ENCODE measurements at places on chromosomes 5 and 9. TPM values are rescaled to one million over a fixed set of nuclear protein-coding genes. Genes with fewer than 3 reads are reported as not detected.

The TIFAB gene
- polyA plus RNA-seq = 0.23 TPM

The NCS1 gene
- polyA plus RNA-seq = 25.1 TPM

The C9orf153 gene
- not detected for polyA plus RNA-seq

The TSSK1B gene
- 0.16 TPM for polyA plus RNA-seq

The CDC20B gene
- polyA plus RNA-seq = 0.63 TPM

The FBXL17 gene
- polyA plus RNA-seq = 32.7 TPM

The SPINK13 gene
- polyA plus RNA-seq = 0.40 TPM

The AGXT2 gene
- 60.3 TPM for polyA plus RNA-seq

The PTPDC1 gene
- polyA plus RNA-seq = 13.8 TPM

DNA sequence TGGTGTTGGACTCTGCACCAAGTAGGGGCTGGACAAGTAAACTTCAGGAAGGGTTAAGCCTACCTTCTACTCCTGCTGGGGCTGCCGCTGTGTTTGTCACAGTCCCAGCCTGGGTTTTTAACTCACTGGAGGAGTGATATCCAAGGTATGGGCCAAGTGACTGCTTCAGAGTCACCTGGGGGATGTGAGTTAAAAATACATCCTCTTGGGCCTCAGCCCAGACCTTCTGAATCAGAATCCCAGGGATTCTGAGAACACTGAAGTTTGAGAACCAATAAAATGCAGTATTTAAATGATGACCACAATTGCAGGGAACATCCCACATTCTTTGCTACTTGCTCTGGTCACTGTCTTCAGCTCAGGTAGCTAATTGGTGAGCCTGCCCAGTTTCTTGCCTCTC lies 95.1 kb upstream of the DNAH5 start:
- DNase-seq = no peak

GRCh38 chr5:74199436-74200210 lies 440.9 kb downstream of the ENC1 start:
- DNase-seq = no peak

DNA sequence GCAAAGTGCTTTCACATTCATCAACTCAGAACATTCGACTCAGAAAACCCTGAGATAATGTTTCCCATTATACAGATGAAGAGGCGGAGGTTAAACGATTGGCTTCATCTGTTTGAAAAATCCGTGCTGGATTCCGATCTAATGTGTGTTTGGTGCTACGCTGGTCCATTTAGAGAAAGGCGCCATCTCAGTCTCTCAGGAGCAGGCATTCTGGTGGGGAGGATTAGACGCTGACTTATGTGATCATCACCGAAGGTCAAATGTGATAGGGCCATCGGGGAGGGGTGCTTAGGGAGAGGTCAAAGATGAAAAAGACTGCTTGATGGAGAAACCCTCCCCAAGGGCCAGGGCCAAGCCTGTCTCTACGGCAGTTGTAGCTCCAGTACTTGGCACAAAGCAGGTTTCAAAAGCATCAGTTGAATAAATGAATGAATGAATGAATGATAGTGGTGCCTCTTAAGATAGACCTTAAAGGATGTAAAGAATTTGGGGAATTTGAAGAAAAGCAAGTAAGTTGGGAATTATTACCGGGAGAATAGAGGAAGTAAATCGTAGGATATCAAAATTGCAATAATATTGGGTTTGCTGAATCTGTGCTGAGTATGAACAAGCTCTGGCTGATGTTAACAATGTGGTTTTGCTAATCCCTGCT lies 160.6 kb upstream of the SHB start:
- no peak for DNase-seq

GRCh38 chr9:135914921-135915320 lies 7.6 kb upstream of the CAMSAP1 start:
- no peak for DNase-seq

DNA sequence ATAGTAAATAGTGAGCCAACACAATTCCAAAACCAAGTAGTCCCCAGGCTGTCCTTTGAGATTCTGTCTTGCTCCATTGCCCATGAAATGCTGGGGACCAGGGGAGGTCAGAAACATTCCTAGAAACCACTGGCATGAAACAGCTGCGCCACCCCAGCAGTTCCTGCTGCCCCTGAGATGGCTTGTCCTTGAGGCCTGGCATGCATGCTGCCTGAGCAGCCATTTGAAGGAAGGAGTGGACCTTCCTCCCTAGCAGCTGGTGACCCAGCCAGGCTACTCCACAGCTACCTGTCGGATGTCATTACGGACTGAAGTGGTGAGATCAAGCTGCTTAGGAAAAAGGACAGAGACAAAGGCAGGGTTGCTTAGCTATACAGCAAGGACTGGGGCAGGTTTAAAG lies 260.6 kb downstream of the DENND1A start:
- DNase-seq = peak; percentile 89

DNA sequence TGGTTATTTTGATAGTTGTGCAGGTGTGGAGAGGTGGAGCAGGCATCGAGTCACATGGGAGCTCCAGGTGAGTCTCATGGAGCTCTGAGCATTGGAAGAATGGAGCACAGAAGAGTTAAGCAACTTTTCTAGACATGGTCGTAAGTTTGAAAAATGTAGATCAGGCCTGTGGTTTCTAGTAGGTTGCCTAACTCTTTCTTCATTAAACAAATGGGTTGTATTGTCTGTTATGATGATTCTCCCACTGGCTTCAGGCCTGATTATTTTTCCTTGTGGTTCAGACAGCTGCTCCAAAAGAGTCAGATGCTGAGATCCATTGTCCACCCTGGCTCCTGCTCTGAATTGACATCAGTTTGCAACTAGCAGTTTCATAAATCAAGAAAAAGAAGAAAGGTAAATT lies 80.3 kb upstream of the RPS23 start:
- no peak for DNase-seq

DNA sequence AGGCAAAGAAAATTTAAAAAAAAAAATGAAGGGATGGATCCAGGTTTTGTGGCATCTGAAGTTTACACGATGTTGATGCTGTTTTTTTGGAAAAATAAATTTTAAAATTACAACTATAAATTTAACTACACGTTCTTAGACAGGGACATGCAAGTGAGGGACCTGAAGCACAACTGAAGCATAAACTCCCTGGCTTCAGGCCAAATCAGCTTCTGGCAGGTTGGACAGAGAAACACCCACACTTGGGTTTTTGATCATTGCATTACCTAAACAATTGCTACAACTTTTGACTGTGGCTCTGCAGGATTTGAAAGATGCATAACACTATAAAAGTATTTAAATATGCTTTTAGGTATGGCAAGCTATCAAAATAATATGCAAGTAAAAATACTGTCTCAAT lies 1318.3 kb upstream of the DMAC1 start:
- DNase-seq = peak; percentile 9

- DNase-seq = no peak
Measured at GRCh38 chr5:83281658-83282057, 189.9 kb upstream of the VCAN start.

DNA sequence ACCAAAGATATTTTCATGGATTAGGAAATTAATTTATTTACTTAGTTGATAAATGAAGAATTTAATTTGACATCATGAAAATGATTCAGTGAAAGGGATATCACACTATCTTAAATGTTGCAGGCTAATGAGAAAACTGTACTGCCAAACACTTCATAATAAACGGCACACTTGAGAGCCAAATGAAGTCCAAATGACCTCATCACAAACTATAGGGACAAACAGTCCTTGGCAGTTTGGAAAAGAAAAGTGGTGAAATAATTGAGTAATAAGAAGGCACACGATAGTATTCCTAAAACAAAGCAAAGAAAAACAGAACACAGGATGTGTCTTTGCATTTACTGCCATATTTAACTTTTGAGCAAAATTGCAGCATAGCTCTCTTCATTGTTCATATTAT lies 116.9 kb upstream of the TLR4 start:
- no peak for DNase-seq

DNA sequence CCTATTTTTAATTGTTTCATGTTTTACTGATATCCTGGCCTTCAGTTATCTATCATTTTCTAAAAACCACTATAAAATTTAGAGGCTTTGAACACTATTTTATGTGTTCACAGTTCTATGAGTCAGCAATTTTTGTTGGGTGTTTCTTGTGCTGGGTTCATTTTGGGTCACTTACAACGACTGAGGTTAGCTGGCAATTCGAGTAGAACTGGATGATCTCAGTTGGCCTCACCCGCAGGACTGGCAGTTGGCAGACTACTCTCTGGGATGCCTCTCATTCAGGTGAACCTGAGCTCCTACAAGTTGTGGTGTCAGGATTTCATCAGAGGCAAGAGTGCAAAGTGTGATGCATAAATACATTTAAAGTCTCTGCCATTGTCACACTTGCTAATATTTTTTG lies 151.0 kb upstream of the PAPPA start:
- DNase-seq = no peak

- no peak for DNase-seq
Measured at GRCh38 chr9:111484572-111484894, 350 bp upstream of the ECPAS start.

DNA sequence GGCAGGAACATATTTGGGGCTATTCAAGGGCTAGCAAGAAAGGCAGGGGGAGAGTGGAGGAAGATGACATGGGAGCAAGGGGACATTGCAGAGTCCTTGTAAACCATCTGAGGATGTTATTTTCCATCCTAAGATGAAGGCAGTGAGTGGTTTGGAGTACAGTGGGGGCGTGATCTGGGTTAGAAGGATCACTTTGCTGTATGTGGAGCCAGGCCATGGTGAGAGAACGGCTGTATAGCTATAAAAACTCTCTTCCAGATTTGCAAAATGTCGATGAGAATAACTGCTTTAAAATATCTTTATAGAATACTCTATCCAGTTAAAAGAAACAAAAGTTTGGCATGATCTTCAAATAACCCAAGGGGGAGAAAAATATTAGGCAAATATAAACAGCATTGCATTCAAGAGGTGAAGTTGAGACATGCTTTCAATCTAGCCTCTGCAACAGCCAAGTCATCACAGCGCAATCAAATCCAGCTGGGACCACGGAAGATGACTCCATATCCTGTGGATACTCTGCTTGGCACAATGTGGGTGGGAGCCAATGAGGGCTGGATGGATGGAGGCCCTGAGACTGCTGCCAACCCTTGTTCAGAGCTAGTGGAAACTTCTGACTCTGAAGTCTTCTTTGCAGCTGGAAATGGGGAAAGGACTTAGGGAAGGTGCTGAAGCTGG lies 111.5 kb upstream of the BASP1 start:
- DNase-seq = no peak

DNA sequence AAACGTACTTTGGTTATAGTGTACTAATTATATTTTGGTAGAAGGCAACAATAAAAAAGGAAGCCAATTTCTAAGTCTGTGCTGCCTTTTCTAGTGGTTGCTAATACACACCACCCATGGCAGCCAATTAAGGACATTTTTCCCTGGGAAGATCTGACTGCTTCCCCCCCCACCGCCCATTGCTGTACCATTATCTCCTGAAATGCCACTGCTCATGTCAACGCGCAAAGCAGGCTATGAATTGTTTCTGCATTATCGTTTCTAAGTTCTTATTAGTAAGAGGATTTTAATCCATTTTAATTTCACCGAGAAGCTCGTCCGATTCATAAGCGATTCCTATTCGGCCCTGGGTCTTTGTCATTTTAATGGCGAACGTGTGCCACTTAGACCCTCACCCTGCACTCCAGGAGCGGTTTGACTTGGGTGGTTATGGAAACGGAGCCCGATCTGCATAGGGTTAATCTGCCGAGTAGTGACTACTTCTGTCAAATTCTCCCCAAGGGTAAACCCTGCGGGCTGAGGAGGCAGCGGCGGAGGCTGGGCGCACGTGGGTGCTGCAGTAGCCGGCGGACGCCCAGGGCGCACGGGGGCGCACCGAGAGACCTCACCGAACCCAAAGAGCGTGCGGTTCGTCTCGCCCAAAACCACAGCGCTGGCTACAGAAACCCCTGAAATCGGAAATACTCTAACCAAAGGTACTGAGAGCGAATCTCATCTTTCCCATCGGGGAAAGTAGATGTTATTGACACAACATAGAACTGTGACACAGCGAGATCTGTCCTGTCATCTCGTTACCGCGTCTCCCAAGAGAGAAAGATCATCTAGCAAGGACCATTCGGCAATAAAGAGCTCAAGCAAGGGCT lies 55.8 kb upstream of the SHC3 start:
- no peak for DNase-seq

- no peak for DNase-seq
Measured at GRCh38 chr9:93317495-93318094, 133.7 kb downstream of the WNK2 start.

DNA sequence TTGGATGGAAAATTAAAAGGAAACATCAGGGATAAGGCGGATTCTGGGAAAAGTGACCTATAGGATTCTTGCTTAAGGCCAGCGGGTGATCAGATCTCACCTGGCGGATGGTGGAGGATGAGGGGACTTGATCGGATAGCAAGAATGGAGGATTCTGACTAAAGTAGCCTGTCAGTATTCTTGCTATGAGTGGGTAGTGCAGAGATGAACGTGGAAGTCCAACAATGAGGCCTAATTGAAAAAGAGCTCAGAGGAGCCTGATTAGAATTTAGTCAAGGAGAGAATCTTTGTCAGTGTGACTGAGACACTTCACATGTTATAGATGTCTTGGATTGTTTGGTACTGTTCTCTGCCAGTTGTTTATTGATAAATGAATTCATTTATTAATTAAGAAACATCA lies 24.9 kb downstream of the CAST start:
- DNase-seq = no peak

DNA sequence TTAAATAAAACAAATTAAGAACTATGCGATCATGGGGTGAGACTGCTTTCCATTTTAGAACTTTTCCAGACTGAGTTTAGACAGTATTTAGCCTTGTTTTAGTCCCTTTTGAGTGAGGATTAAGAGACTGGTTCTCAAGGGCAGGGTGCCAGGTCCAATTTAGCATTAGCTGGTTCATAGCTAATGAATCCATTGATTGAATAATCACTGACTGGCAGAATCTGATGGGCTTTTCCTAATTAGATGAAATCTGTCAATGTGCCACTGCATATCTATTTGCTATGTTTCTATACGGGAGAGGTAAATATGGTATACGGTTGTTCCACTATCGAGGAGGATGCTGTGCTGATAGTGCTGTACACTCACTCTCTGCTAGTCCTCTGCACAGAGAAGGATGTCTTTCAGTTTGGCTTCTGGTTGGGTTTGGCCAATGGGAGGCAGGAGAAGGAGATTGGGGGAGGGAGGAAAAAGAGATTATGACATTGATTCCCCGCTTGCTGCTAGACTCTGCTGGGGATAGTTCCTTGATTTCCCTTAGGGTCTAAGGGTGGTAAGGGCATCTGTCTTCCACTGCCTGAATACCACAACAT lies 496.6 kb downstream of the CTNND2 start:
- no peak for DNase-seq

- no peak for DNase-seq
Measured at GRCh38 chr5:72012906-72013305, 94.4 kb upstream of the MAP1B start.

DNA sequence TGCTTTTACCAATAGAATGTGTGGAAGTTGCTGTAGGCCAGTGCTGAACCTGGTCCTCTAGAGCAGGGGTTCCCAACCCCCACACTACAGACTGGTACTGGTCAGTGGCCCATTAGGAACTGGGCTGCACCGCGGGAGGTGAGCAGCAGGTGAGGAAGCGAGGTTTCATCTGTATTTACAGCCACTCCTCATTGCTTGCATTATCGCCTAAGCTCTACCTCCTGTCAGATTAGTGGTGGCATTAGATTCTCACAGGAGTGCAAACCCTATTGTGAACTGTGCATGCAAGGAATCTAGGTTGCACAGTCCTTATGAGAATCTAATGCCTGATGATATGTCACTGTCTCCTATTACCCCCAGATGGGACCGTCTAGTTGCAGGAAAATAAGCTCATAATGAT lies 6.1 kb upstream of the CCDC152 start:
- no peak for DNase-seq

- DNase-seq = no peak
Measured at GRCh38 chr9:26974927-26975326, 18.7 kb downstream of the IFT74 start.
